ENCODE measurements at places on chromosomes 11 and 22.

- DNase-seq = no peak
These were observed 484.0 kb downstream of the OPCML start for GRCh38 chr11:133048270-133048669.

DNA sequence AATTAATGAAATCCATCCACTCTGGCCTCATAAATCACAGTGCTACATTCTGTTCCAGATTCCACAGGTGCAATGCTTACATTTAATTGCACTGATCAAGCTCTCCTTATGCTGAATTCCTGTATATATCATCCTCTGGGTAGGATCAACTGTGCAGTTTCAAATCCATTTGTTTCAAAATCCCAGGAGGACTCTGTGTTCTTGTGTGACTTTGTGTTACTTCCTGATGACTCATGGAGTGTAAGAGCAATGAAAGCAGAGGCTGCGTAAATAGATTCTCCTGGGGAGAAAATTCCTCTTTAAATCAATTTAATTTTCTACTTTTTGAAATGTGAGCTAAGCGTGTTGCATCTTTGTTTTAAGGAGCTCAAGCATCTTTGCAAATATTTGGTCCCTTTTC, 752.7 kb downstream of the METTL15 start:
- no peak for DNase-seq

DNA sequence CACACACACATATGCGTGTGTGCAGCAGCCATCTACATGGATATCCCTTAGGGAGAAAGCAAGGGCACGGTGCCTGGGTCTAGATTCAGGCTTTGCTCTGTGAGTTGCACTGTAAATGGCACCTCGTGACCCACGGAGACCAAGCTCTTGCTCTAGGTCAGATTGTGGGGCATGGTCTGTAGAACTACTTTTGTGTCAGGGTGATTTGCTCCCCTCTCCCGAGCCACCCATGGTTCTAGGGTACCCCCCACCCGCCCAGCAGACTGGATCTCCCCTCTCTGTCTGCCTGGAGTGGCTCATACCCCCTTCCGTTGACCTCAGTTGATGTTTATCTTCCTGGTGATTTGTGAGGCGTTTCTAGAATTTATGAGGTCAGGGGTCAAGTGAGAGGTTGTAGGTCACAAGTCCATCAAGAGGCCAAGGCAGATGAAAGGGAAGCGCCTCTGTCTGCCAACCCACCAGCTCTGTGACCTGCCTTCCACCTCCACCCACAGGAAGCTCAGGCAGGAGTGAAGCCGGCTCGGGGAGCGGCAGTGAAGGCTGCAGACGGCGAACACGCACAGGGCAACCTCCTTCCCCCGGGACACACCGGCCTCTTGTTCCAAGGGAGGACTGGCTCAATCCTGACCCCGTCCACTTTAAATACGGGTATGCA, 76.2 kb upstream of the TTLL12 start:
- peak; percentile 18 for DNase-seq

DNA sequence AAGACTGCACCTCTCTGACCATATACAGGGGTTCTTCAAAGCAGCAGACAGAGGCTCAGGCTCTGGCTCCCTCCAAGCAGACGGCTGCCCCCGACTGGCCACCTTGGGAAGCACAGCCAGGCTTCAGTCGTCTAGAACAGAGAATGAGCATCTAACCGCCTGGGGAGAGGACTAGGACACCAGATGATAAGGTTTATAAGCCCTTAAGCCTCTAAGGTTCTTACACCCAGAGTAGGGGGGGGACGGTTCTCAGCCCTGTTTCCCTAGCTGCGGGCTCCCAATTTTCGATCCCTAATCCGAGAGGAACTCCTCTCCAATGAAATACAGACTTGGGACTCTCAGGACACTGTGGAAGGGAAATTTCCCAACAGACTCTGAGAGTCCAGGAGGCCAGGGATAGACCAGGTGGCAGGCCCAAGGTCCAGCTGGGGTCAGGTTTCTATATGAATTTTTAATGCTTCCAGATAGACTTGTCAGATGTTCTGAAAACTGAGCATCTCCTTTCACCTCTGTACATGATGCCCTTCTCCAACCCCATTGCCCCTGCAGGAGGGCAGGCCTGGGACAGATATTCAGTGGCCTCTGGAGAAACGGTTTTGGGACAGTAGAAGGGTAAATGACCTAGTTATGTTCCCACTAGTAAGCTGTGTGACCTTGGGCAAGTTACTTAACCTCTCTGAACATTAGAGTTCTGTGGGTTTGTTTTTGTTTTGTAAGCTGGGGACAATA, 20.2 kb downstream of the RTN4RL2 start:
- peak; percentile 60 for DNase-seq

DNA sequence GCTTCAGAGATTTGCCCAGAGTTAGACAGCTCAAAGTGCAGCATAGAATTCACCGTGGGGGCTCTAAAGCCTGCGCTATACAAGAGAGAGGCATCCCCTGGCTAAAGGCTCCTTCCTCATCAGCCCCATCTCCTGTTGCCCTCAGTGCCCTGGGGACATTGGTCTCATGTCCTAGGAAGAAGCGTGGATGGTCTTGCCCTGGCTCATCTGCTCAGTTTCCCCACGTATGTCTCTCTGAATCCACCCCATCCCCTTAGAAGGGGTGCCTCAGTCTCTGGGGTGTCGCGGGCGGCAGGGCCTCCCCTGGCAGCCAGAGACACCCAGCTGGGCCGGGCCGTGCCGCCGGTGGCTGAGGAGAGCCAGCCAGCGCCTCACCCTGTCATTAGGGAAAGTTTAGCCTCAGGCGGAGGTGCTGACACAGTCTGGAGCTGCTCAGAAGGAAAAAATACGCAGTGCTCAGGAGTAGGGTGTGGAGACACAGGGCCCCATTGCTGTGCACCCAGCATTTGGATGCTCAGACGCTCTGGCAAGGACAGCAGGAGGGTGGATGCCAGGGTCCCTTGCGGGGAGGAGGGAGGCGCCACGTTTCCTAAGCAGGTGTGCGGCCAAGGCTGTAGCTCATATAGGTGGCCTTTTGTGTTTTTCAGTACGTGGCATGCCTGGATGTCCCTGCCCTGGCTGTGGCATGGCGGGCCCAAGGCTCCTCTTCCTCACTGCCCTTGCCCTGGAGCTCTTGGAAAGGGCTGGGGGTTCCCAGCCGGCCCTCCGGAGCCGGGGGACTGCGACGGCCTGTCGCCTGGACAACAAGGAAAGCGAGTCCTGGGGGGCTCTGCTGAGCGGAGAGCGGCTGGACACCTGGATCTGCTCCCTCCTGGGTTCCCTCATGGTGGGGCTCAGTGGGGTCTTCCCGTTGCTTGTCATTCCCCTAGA, 1.3 kb downstream of the SLC39A13 start:
- no peak for DNase-seq

DNA sequence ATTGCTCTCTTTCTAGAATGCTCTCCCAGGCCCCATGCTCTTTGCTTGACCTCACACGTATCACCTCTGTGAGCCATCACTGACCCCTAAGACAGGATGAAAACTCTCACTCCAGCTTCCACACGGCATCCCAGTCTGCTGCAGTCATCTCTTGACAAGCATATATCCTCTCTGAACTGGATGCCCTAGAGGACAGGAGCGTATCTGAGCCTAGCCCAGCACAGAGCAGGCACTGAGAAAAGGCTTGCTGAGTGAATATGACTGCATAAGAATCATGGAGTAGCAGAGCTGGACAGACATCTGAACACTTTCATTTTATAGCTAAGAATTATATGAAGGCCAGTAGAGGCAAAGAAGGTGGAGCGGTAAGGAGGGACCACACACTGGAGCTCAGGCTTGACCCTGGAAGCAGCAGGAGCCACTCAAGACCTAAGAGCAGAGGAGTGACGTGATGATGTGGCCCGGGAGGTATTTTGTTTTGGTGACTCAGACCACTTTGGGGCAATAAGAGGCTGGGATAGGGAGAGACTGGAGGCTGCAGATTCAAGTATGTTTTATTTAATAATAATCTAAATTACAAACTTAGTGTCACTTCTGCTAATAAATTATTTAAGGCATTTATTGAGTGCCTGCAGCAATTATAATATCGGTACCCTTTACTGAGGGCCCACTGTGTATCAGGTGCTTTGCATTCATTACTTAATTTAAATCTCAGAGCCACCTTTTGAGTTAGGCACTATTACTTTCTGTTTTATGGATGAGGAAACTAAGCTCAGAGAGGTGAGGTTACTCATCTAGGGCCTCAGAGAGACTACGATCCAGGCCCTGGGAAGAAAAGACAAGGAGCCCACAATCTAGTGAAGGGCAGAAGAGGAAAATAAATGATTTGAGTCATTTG, 42.6 kb downstream of the MAP6 start:
- DNase-seq = no peak

GRCh38 chr11:69468911-69469885, 12.3 kb upstream of the LINC01488 start:
- no peak for DNase-seq

- peak; percentile 21 for DNase-seq
These were observed 39.3 kb upstream of the CELSR1 start for GRCh38 chr22:46576556-46577367.

- no peak for DNase-seq
These were observed 4.5 kb downstream of the ANO9 start for GRCh38 chr11:437228-437870.

- DNase-seq = no peak
These were observed 10.1 kb upstream of the BLID start for GRCh38 chr11:122126024-122126688.

DNA sequence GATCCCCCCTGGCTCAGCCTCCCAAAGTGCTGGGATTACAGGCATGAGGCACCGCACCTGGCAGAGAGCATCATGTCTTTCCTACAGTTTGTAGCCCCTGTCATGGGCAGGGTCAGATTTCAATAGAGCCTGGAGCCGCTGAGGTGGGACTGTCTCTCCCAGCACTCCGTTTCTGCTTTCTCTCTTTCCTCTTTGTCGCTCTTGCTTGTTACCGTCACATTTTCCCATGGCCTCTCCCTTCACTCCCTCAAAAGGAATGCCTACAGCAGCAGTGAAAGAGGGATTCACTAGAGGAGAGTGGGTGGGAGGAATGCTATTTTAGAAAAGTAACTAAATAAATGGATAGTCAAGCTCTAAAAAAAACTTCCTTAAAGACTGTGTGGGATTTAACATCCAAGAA, 136.7 kb upstream of the TTC12 start:
- no peak for DNase-seq

DNA sequence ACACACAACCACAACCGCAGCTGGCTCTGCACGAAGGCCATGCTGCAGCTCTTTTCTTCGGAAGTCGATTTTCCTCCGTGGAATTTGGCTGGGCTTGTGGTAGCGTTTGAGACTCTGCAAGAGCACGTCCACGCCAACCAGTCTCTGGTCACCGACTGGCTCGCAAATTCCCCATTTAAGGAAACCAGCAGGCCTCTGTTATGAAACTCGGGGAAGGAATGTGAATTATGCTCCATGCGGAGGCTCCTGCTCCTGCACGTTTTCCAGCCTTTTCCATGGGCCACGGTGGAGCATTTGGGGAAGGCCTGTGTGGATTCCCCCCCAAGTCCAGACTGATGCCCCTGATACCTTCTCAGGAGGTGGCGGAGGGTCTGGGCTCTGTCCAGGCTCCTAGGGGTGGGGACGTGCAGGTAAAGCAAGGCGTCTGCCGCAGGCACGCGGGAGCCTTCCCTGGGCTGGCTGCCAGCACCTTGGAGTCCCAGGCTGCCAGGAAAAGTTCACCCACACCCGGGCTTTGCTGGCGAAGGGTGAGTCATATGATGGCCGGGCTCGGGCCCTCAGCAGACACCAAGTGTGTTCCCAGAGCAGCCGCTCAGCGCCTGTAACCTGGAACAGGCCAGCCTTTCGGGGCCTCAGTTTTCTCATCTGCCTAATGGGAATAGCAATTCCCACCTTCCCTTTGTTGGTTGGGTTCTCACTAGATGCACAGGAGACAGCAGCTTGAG, 41.9 kb downstream of the LRP5 start:
- no peak for DNase-seq

DNA sequence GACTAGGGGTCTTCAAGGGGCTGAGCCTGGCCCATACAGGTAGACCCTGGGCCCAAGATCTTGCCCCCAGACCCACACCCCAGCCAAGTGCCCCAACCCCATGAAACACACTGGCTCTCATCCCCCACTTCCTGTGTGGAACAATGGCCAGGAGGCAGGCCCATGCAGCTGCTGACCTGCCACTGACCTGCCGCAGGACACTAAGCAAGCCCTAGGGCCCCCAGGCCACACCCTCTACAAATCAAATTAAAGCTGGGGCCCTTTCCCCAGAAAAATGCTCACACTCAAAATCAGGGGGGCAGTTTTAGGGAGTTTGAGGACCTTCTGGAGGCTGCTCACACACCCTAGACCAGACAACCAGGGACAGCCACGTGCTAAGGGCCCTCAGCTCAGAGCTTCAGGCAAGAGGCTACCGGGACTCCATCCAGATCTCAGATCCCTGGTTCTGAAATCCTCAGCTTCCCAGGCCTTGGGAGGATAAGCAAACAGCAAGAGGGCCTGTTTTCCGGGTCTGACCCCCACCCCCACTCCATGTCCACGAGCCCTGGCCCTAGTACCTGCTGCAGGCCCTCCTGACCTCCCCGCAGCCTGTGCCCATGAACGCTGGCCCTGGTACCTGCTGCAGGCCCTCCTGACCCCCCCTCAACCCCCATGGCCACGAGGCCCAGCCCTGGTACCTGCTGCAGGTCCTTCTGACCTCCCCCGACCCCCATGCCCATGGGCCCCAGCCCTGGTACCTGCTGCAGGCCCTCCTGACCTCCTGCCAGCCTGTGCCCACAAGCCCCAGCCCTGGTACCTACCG, 10.0 kb downstream of the CARD10 start:
- DNase-seq = no peak

GRCh38 chr11:122714004-122714403, 58.5 kb downstream of the UBASH3B start:
- DNase-seq = no peak

- DNase-seq = no peak
These were observed 1.6 kb downstream of the CASP1 start for GRCh38 chr11:105033343-105033742.

- no peak for DNase-seq
These were observed 50.0 kb downstream of the BID start for GRCh38 chr22:17724241-17724640.

GRCh38 chr11:67627812-67628624, 1.7 kb downstream of the NUDT8 start:
- no peak for DNase-seq

GRCh38 chr11:121464352-121464946, 11.7 kb upstream of the SORL1-AS1 start:
- peak; percentile 21 for DNase-seq

- DNase-seq = no peak
These were observed 756.8 kb downstream of the NTM start for GRCh38 chr11:132126973-132127899.

GRCh38 chr22:38415561-38416321, 39.3 kb downstream of the KCNJ4 start:
- DNase-seq = no peak

DNA sequence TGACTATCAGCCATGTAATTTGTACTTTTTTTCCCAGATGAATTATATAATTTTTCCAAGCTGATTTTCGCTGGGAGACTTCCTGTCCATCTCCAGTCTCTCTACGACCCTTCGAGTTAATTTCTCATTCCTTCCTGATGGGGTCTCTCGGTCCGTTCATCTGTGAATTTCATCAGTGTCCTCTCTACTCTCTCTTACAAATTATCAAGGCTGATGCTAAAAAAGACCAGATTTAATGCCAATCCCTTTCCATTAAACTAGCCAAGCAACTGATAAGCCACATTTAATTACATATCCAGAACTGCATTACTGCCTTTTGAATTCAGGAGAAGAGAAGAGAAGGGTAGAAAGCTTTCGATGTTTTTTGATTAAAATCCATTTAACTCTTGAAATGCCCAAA, 25.8 kb downstream of the VSIG10L2 start:
- DNase-seq = no peak

All from AML-193 (cell line).